GM23338 (cell line): ENCODE measurements at places on chromosomes 3 and 15. TPM values are rescaled to one million over a fixed set of nuclear protein-coding genes. Genes with fewer than 3 reads are reported as not detected.

Gene NMNAT3
- 8.2 and 8.3 TPM in 2 replicates for polyA plus RNA-seq

Gene CATSPER2
- 0.92 and 1.1 TPM in 2 replicates for polyA plus RNA-seq

Gene CD200
- polyA plus RNA-seq = 56.5 and 65.0 TPM in 2 replicates

Gene PPP1R14D
- polyA plus RNA-seq = not detected in 2 replicates

DNA sequence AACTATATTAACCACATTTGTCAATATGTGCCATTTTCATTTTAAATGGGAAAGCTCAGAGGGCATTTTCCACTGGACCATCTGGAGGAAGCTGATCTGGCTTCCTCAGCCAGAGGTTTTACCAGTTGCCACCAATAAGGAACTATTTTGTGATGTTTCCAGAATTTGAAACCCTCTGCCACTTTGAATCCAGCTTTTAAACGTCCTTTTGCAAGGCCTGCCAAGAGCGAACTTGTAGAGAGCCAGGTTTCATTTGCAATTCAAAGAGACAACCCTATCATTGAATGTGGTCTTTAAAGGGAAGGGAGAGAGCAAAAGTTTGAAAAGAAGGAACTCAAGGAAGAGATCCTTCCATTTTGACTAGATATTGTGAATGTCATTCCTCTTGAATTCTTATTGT is 123.3 kb upstream of the CHL1 start:
- peak; percentile 46 for DNase-seq

DNA sequence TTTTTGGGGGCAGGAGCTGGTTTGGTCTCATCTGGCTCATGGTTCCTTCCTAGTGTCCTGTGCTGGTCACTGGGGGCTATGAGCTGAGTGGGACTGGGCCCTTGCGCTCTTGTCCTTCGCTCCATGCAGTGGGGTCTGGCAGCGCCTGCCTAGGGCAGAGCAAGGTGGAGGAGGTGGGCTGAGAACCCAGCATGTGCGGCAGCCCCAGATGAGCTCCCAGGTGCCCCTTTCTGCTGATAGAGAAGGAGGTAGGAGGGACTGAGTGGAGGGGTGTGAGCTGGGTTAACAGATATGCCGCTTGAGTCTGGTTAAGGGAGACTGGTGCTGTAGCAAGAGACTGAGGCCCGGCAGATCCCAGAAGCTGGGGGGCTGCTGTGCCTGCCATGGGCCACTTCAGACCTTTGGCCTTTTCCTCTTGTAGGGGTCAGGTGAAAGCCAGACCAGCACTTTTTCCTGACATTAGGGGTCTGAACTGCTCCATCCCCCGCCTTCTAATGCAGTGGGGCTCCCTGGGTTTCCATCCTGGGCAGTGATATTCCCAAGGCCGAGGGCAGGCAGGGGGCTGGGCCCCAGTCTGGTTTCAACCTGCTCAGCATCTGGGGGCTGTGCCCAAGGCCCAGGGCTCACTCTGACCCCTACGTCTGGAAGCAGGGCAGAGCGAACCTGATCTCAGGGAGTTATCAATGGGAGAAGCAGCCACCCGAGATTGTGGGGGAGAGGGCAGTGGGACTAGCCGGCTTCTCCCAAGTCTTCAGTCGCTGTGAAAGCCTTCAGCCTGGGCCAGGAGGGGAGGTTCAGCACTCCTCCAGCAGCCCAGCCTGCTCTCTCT is 62.9 kb upstream of the PRR23C start:
- no peak for DNase-seq

DNA sequence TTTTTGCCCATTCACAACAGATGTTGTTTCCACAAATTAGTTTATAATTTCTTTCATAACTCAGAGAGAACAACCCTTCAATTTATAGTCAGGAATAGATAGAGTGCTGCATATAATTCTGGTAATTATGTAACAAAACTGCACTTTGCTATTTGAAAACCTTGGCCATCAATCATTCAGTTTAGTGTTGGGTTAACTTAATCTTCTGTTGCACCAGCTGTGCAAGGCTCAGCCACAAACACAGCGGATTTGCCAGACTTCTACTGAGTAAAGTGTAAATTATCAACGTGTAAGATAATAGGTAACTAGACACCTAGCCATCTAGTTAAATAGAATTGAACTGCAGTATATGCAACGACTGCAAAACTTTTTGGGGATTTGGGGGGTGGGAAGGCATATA is 1064.3 kb upstream of the EPHA6 start:
- no peak for DNase-seq

GRCh38 chr3:113228498-113229286 is 17.3 kb downstream of the BOC start:
- DNase-seq = peak; percentile 36

DNA sequence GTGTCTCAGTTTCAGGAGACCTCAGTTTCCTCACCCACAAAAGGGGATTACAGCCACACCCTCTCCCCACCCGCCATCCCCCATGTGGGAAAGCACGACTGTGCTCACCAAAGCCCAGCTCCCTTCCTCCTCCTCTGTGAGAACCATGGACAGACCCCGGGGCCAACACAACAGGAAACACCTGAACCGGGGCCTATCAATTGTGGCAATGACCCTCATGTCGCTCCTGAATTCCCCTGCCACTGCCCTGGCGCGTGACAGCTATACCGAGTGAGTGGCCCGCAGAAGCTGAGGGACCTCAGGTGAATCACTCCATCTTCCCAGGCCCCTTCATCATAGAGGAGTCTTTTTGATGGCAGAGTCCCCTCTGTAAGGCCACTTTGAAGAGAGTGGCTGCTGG is 28.6 kb downstream of the PLEKHO2 start:
- no peak for DNase-seq

DNA sequence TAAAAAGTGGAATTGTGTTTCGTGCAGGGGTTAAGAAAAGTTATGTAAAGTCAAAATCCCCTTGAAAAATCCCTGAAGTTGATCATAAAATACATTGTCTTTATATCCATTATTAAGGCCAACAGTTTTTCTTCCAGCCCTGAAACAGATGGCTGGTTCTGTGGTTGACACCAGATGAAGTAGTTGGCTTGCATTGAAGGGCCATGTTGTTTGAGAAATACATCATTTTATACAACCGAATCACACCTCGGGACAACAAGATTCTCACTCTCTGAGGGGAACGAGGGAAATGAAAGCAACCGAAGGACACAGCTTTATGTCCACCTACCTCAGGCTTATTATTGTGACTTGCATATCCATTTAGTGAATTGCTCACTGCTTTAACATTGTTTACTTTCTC is 126.0 kb upstream of the MITF start:
- no peak for DNase-seq

GRCh38 chr3:38349684-38350359 is 3.2 kb downstream of the XYLB start:
- no peak for DNase-seq
